ENCODE measurements at places on chromosomes 12 and 14.

GRCh38 chr14:72894623-72895378 lies 900 bp upstream of the DPF3 start:
- no peak for DNase-seq

DNA sequence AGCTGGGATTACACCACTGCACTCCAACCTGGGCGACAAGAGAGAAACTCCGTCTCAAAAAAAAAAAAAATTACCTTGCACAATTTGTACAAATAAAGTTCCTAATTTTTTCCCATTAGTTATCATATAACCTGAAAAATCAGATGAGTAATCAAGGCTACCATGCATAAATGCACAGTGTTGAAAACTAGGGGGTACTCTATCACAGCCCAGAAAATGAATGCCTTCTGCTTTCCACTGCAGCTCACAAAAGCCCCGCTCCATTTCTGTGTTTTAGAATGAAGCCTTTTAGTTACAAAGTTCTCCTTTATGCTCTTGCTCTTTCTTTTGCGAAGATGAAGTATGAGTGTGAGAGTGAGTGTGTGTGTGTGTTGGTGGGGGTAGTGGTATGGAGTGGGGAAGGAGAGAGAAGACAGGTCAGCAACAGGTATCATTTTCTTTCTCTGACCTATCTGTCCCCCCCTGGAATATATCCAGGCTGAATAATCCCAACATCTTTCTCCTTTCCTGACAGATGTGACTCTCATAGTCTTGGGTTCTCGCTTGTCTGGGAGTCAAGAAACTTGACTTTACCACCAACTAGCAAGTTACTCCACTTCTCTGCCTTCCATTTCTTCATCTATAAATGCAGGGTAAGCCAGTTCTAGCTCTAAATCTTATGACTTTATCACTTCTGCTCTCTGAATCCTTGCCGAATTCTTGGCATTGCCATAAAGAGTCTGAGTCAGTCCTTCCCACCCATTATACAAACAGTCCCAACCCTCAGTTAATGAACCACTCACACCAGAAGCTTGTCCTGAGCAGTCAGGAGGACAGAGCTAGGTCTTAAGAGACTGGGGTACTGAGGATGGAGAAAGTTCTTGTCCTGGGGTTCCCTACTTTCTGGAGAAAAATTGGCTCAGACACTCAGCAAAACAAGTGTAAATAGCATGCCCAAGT lies 16.1 kb downstream of the BIN2 start:
- no peak for DNase-seq

- DNase-seq, result no peak
These were observed 296.7 kb downstream of the FBXL14 start for GRCh38 chr12:1297639-1298175.

GRCh38 chr12:52496054-52496453 lies 3.0 kb upstream of the KRT6A start:
- no peak for DNase-seq

- no peak for DNase-seq
These were observed 48.8 kb upstream of the HIF1A start for GRCh38 chr14:61646366-61647116.

- DNase-seq, result no peak
These were observed at the start of gene TNFAIP2 for GRCh38 chr14:103122947-103123633. TSS of gene TNFAIP2 (plus strand) at chr14:103123461. CDS start at chr14:103126458, 2,997 bp downstream.

GRCh38 chr12:27331291-27331926 lies 1.2 kb upstream of the BMAL2 start:
- DNase-seq, result no peak

GRCh38 chr14:75609606-75610475 lies 31.4 kb downstream of the FLVCR2 start:
- DNase-seq, result no peak

GRCh38 chr12:47860279-47860841 lies 40.7 kb upstream of the HDAC7 start:
- no peak for DNase-seq

DNA sequence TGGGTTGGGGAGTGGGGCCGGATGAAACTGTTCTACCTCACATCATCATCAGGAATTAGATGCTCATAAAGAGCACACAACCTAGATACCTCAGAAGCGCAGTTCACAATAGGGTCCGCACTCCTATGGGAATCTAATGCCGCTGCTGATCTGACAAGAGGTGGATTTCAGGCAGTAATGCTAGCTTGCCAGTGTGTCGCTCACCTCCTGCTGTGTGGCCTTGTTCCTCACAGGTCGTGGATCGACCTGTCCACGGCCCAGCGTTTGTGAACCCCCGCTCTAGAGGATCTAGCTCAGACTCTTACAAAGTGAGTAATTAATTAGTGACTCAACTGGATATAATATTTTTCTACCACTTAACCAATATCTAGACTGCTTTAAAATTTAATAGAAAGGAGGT lies 5.8 kb downstream of the PPP1R12A start:
- no peak for DNase-seq

- no peak for DNase-seq
These were observed 118.8 kb downstream of the TPH2 start for GRCh38 chr12:72057330-72057914.

- no peak for DNase-seq
These were observed 1.4 kb downstream of the VAMP1 start for GRCh38 chr12:6469092-6469491.

DNA sequence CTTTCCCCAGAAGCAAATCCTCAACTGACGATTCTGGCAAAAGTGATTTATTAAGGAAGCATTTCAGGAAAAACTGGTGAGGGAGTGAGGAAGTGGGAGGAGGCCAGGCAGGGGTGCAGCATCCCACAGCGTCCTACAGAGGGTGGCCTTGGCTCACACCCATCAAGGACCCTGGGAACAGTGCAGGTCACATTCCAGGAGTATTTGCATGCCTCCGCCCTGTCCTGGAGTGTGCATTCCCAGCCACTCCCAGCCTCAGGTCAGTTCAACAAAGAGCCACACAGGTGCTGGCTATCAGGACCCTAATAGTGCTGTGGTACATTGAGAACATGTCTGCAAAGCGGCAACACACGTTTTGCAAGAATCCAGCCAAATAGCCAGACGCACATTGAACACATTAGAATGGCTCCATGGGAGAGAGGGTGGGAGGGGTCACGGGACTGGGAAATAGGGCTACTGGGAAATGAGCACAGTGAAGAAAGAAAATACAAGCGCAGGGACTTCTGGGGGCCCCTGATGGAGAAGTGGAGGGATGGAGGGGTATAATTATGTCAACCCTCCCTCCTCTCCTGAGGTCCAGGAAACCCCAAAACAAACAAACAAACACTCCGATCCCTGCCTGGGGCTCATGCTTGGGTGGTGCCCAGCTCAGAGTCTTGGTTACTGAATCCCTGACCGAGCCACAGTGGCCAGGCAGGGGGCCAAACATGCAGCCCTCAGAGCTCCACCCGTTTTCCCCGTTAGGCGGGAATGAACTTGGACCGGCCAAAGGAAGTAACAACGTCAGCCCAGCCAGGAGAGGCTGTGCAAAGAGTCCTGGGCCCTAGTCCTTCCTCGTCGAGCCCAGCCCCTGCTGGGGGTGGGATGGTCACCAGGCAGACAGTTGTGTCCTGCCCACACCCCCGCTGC lies 36.5 kb downstream of the CMKLR1 start:
- DNase-seq, result no peak

- DNase-seq, result peak; percentile 53
These were observed 8.1 kb upstream of the PPP1R1A start for GRCh38 chr12:54596526-54596946.

GRCh38 chr12:70069221-70070105 lies 173.8 kb upstream of the CNOT2 start:
- no peak for DNase-seq

DNA sequence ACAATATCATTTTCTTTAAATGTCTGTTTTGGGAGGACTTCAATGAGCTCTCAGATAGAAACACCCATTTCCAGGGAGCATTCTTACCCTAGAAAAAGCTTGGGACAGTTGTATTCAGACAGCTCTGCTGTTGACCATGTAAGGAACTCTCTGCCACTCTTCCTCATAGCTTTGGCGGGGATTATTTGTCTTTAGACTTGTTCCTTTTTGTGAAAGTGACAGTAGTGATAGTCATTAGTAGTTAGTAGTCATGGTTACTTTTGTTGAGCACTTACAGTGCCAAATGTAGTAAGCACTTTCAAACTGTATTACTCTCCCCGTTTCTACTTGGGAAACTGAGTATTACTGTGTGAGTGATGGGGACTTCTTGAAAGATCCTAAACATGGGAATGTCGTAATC lies 167.3 kb downstream of the RGS6 start:
- no peak for DNase-seq

DNA sequence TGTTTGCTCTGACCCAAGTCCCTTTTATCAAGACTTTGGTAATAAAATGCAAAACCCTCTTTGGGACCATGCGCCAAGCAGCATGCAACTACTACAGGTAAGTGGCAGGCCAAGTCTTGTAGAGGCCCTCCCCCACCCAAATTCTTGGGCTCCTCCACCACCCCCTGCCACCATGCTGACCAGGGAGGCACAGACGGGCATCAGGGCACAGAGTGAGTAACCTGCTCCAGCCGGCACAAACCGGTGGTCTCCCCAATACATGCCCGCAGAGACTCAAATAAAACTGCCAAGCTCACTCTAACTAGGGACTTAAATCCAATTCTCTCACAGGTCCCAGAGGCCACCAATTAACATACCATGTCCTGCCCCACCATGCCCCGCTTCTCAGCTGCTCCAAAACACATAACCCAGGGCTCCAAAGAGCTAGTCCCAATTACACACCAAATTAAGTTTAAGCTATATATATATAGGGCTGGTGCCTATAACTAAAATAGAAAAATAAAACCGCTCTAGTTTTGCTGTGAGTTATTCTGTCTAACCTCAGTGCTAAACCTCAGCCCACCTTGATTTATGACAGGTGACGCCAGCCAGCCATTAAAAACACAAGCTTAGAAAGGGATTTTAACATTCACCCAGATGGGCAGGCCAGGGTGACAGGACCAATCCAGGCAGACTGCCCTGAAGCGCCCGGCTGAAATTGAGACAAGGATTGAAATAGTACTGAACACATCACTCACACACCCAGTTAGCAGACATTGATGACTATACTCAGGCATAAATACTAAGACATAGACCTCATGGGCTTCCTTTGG lies 81.0 kb downstream of the CLMN start:
- no peak for DNase-seq

DNA sequence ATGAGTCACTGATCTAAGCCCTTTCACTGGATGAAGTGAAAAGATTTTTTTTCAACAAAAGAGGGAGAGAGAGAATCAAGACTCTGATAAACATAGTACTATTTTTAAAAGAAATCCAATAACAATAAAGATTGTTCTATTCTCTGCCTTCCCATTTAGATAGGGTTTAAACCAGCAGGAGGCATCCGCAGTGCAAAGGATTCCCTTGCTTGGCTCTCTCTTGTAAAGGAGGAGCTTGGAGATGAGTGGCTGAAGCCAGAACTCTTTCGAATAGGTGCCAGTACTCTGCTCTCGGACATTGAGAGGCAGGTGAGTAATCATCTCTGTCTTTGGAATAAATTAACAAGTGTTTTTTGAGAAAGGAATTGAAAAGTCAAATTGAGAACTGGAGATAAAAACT lies 124.9 kb downstream of the DERA start:
- DNase-seq, result no peak

GRCh38 chr12:31832740-31833729 lies 104.2 kb upstream of the AMN1 start:
- DNase-seq, result no peak

Data from stimulated activated CD4-positive, alpha-beta T cell treated with anti-CD3 and anti-CD28 coated beads, Interleukin-12 subunit alpha, Interleukin-12 subunit beta, amount 100 ng/mL, for 4 hours (primary cell).